ENCODE measurements at places on chromosomes 1 and 21. TPM values are rescaled to one million over a fixed set of nuclear protein-coding genes. Genes with fewer than 3 reads are reported as not detected.

The FABP3 gene
- 9.0 TPM for total RNA-seq

The SYNC gene
- total RNA-seq, result 51.3 TPM

DNA sequence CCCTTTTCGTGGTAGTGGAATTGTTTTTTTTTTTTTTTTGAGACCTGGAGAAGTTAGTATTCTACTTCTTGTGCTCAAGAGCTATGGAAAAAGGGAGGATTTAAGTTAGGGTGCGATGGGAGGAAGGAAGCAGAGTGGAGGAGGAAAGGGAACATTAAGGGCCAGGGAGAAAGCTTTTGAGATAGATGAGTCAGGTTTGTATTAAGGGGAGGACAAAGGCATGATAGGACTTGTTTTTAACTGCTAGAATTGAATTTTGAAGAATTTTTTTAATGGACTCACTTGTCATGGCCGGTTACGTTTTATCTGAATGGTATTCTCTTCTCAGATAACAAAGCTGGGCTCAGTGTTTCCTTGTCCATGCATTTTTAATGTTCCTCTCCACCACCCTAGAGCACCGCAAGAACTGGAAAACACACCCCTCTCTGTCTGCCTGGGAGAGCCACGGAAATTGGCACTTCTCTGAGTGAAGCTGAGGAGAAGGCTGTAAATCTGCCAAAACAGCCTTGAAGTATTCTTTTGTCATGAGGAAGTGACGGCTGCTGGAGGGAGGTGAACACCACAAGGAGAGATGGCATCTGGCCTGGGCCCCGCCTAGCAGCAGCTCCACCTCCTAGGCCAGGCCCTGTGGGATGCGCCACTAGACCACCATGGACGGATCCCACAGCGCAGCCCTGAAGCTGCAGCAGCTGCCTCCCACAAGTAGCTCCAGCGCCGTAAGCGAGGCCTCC, 3.5 kb downstream of the NIPAL3 start:
- peak; percentile 56 for DNase-seq

- DNase-seq, result no peak
Observed at GRCh38 chr1:112260699-112261098, 135.3 kb upstream of the CTTNBP2NL start.

- peak; percentile 52 for DNase-seq
Observed at GRCh38 chr1:36155408-36156328, at the start of gene MAP7D1. MAP7D1 (plus strand) TSS chr1:36156160; CDS start chr1:36156418, 258 bp downstream.

GRCh38 chr1:161282991-161283390, 24.4 kb downstream of the PCP4L1 start:
- no peak for DNase-seq

All from A172 (cell line).